Pons (tissue), 1 donor: ENCODE measurements at places on chromosomes 3 and 15.
A peak's percentile ranks its signal among the peaks of the same experiment; 100 is the strongest.

GRCh38 chr3:124442463-124442862, 287.8 kb upstream of the UMPS start:
- no peak for DNase-seq

GRCh38 chr3:105398437-105398836, 31.7 kb downstream of the ALCAM start:
- DNase-seq = peak; percentile 64

DNA sequence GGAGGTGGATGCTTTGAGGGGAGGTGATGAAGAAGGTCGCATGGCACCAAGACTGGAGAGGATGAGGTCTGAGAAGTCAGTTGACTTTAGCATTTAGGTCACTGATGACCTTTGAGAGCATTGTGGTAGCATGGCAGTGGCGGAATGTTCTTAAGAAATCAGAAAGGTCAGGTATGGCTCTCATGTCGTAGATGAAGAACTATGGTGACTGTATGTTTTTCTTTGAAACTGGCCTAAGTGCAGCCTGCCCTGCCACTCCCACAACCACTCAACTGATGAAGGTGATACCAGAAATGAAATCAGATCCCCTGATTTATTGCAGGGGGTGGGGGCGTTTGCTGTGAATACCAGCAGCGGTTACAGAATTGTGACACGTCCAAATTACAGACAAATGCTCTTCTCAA, 102.6 kb downstream of the ITPR1 start:
- no peak for DNase-seq

DNA sequence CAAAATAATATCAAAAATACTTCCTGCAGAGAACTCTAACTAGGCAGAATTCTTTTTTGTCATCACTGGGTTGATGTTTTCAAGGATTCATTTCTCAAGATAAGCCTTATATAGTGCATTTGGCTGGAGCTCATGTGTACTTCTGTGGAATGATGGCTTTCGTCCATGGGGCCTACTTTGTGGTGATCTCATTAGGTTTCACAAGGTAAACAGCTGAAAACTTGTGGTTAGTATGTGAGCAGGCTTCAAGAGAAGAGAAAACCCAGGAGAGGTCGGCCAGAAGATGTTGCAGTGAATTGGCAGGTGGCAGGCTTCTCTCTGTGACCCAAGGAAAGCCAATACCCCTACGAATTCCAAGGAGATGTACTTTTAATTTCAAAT, 121.4 kb upstream of the PHLDB2 start:
- DNase-seq = no peak

DNA sequence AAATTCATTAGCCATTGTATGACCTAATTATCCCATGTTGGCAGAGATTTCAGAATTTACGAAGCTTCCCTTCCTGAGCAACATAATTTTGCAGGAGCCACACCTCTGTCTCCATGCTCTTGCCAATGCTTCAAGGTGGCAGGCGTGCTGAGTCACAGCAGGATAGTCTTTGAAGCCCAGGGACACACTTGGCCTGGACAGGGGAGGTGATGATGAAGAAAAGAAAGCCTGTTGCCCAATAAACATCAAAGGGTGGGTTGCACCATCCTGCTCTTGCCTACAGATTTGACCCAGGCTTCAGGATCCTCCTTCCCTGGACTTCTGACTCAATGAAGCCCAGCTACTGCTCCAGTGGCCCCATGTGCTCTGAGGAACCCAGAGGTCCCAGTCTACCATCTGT, 117.1 kb downstream of the MINAR1 start:
- DNase-seq = no peak

DNA sequence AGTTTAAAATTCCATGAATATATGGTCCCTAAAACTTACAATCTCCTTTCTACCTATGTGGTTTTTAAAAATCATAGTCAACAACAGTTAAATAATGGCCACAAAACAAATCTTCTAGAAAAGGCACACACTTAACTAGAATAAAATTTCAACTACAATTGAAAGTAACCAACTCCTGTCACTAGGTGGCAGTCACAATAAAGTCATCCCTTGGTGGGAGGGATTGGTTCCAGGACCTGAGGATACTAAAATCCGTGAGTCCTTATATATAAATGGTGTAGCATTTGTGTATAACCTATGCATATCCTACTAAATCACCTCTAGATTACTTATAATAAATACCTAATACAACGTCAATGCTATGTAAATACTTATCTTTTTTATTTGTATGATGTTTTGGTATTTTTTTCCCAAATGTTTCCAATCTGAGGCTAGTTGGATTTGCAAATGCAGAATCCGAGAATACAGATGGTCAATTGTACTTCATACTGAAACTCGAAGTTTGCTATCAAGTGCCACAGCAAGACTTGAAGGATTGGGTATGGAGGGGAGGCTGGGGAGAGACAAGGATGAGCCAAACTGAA, 172.6 kb downstream of the FMN1 start:
- peak; percentile 86 for DNase-seq

- DNase-seq = no peak
Measured at GRCh38 chr15:90530250-90531051, 728 bp downstream of the CRTC3 start.

GRCh38 chr3:157922614-157923013, 183.6 kb downstream of the SHOX2 start:
- no peak for DNase-seq

- no peak for DNase-seq
Measured at GRCh38 chr15:25727116-25727515, 136.0 kb downstream of the ATP10A start.

DNA sequence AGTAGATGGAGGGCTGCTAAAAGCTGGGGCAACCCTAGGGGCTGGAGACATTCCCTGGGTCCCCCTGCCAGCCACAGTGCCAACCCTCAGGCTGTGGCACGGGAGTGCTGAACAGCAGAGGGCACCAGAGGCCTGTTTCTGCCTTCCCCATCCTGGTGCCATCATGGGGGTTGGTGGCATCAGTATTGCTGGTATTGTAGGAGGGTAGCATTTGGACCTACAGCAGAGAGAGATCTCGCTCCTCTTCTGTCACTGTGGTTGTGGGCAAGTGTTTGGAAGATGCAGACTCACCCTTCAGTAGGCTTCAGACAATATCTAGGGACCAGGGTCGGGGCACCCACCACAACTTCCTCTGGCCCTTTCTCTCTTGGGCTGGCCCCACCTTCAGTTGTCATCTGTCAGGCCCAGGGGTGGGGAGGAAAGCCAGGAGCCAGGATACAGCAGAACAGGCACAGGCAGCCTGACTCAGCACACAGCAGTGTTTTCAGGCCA, 123.5 kb downstream of the RPLP1 start:
- DNase-seq = no peak

GRCh38 chr15:100129677-100130076, 212.1 kb downstream of the ADAMTS17 start:
- DNase-seq = no peak

DNA sequence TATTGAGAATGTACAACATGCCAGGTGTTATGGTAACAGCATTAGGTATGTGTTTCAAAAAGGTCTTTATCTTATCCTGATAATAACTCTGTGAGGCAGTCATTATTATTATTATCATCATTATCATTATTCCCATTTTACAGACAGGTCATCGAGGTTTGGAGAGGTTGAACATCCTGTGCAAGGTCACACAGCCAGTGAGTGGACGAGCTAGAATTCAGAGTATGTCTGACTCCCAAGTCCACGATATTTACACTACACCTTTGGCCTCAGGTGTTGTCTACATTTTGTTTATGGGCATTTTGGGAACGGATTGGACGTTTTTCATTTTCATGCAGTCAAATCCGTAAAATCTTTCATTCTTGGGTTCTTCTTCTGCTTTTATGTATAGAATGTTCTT, 24.0 kb downstream of the GLDN start:
- no peak for DNase-seq

GRCh38 chr3:132189601-132190000, 127.6 kb upstream of the ACP3 start:
- no peak for DNase-seq
